T47D (cell line): ENCODE measurements at places on chromosomes 11 and 22.

- no peak for DNase-seq
Observed at GRCh38 chr11:60873533-60873932, 6.2 kb downstream of the ZP1 start.

DNA sequence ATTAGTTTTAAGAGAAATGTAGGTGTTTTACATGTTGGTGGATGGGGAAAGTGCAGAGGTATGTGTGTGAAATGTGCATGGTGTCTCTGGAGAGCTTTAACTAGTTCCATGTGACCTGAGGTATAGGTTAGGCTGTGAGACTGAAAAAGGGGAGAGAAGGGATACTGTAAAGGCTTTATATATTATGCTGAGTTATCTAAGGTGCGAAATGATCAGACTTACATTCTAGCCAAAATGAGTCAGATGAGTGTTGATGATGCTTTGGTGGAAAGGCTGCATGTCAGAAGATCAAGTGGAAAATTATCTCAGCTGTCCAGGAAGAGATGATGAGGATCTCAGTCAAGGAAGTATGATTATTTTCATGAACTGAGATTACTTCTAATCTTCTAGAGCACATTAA, 15.8 kb downstream of the ACAT1 start:
- DNase-seq = no peak

DNA sequence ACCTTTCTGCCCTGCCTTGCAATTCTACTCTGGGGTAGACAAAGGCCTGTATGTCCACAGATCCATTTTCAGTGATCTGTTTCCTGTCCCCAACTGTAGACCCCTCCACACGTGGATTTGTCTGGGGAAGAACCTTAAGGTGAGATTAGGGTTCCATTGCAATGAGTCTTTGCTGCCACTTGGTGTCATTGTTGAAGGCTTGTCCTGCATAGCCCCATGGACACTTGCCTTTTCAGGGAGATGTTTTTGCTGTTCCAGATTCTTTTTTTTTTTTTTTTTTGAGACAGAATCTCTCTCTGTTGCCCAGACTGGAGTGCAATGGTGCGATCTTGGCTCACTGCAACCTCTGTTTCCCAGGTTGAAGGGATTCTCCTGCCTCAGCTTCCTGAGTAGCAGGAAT, 21.8 kb downstream of the SERPING1 start:
- no peak for DNase-seq

- no peak for DNase-seq
Observed at GRCh38 chr11:108718466-108718865, 53.6 kb downstream of the DDX10 start.

DNA sequence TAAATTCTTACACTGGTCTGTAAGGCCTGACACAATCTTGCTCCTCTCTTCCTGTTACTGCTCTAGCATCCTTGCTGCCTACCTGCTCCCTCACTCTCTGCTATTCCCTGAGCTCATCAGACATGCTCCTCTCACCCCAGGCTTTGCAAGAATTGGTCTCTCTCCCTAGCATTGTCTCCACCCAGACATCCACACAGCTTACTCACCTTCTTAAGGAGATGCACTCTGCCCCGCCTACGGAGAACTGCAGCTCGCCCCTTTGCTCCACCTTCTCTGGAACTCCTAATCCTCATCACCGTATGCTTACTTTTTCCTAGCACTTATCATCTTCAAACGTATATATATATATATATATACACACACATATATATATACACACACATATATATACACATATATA, 23.3 kb upstream of the TMPRSS5 start:
- DNase-seq = no peak

DNA sequence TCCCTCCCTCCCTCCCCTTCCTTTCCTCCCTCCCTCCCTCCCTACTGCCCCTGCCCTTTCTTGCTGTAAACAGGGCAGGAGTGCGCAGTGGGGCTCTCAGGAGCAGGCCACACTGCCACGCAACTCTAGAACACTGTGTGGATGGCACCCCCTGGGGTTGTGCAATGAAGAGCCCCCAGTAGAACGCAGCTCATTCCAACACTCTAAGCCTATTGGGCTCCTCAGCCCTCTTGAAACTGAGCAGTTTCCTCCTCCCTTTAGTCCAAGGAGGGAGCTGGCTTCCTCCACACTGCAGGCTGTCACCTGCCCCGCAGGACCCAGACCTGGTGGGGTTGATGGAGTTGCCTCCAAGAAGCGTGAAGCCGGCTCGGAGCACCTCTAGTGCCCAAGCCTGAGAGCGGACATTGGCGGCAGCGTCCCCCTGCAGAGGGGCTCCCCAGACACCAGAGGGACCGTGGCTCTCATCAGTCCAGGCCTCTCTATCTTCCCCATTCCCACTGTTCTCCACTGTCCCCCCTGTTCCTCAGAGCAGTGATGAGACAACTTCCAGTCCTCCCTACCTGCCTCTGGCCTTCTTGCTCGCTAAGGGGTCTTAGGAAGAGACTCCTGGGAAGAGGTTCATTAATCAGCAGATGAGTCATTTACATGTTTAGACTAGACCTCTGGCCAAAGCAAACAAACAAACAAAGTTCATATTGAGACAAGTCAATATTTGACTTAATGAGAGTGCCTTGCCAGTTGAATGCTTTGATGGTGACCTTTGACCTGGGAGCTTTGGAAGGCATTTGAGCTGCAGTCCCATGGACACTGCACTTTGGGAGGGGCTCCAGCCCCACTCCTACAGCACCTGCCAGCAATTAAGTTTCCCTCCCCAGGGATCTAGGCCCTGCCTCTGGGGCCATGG, 64.0 kb downstream of the RPUSD4 start:
- no peak for DNase-seq

DNA sequence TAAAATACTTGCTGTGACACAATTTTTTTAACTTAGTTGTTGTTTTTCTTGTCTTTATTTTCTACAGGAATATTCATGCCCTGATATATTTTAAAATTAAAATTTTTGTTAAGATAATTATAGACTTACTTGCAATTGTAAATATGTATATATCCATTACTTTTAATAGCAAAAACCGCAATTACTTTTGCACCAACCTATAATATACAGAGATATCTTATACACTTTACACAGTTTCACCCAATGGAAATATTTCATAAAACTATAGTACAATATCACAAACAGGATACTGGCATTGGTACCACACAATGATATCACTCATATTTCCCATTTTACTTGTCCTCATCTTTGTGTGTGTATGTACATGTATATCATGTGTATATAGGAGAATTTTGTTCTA, 188.8 kb downstream of the DLG2 start:
- no peak for DNase-seq

DNA sequence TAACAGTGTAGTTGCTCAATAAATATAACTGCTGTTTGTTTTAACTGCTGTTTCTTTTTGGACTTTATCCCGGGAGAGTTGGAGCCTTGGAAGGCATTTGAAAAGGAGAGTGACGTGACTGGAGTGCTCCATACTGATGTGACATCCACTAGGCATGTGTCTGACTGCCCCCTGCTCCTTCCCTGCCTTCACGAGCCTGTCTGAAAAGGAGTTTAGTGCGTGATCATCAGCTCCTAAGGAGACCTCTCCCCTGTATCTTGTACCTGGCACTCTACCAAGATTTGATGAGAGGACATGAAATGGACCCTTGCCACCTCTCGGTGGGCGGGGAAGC, 22.9 kb downstream of the ZBTB16 start:
- DNase-seq = no peak

GRCh38 chr11:103541186-103541795, 432.1 kb downstream of the DYNC2H1 start:
- DNase-seq = no peak

GRCh38 chr11:60193687-60194433, 11.0 kb upstream of the MS4A6A start:
- peak; percentile 41 for DNase-seq

DNA sequence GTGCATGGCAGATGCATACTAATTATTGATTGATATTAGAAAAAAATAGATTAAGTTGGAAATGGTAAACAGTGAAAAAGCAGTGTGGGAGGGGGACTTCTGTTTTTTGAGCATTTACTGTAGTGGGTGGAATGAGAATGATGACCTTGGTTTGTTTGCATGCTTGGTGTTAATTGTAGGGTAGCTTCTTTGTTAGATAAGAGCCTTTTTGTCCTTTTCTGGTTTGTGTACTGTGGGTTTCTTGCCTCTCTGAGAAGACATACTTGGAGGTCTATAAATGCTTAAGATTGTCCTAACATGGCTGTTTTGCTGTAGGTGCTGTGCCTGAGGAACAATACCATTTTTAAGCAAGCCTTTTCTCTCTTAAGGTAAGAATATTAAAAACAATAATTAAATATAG, 17.0 kb downstream of the MRPL48 start:
- no peak for DNase-seq

GRCh38 chr22:26474682-26475081, 8.9 kb downstream of the HPS4 start:
- no peak for DNase-seq
